ENCODE measurements at places on chromosomes 12 and 14.

GRCh38 chr14:69354383-69355153, 43.5 kb downstream of the ERH start:
- peak; percentile 58 for DNase-seq

GRCh38 chr14:76937181-76938091, 91.1 kb downstream of the IRF2BPL start:
- no peak for DNase-seq

DNA sequence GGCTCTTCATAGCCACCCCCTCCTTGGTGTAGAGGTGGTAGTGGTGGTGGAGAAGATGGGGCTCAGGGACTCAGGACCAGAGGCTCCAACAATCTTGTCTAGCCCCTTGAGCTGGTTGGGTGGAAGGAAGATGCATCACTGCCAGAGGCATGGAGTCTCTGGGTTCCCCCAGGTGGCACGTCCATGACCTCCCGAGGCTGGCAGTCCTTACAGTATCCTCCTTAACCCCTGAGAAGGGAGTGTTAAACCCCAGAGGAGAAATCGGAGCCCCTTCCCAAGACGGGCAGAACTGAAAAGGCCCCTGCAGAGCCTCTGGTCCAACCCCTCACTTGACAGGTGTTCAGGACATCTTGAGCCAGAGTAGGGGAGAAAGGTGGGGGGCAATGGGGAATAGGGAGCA, 9.1 kb downstream of the KRT83 start:
- no peak for DNase-seq

DNA sequence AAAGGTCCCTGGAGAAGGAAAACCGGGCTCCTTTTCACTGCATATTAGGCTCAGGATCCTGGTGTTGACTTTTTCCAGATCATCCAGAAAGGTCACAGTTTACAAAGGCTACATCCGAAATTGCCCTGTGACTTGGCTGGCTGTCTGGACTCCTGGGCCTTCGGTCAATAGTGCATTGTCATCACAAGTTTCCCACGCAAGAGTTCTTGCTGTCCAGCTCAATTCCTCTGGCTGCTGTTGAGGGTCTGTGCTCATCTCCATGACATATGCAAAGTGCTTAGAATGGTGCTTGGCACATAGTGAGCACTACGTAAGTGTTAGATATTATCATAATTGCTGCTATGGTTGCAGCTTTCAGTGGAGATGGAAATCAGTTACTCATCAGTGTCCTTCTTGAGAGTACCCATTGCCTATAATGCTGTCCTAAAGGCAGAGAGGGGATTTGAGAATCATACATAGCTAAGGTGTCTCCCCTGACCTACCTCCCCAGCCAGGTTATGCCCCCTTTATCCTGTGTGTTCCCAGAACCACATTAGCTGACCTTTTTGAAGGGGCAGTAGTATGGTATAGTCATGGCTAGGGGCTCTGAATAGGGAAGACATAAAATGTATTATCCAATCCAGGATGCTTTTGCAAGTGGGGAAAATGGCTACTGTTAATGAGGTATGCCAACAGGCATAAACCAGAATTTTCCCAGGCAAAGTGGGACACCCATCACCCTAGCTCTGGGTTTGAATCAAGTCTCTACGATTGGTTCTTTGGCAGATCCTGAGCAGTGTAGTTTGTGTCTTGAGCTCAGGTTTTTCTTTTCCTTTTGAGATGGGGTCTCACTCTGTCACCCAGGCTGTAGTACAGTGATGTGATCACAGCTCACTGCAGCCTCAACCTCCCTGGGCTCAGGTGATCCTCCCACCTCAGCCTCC, 132.0 kb upstream of the CCND2 start:
- DNase-seq: no peak

DNA sequence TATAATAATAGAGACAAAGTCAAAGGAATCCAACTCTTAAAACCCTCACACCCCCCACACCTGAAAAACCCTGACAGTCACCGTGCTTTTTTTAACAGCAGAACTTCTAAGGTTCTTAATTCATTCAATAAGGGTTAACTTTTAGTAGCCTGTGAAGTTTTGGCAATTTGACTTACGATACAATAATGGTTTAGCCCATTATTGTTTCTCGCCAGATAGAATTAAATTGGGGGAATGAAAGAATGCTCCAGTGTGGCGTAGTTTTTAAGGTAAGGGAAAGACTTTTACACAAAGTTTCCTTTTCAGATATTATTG, 604 bp upstream of the MAGOHB start:
- no peak for DNase-seq

- no peak for DNase-seq
Observed at GRCh38 chr12:85466890-85467289, 186.9 kb downstream of the ALX1 start.

DNA sequence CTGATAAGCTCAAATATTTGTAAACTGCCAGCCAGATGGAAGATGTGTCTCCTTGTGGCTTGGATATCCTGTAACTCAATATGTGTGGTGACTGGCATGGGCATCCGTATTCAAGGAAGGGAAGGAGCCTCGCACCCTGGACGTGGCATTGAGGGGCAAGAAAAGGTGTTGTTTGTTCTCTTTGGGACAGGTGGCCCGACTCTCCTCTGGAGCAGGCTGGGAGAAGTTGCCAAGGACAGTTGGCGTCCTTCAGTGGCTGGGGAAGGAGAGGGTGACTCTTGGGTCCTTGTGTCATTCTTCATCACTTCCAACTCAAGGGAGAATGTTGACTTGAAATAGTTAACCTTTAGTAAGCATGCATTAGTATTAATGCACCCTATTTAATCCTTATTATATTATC, 39.6 kb downstream of the CACNA1C start:
- no peak for DNase-seq

DNA sequence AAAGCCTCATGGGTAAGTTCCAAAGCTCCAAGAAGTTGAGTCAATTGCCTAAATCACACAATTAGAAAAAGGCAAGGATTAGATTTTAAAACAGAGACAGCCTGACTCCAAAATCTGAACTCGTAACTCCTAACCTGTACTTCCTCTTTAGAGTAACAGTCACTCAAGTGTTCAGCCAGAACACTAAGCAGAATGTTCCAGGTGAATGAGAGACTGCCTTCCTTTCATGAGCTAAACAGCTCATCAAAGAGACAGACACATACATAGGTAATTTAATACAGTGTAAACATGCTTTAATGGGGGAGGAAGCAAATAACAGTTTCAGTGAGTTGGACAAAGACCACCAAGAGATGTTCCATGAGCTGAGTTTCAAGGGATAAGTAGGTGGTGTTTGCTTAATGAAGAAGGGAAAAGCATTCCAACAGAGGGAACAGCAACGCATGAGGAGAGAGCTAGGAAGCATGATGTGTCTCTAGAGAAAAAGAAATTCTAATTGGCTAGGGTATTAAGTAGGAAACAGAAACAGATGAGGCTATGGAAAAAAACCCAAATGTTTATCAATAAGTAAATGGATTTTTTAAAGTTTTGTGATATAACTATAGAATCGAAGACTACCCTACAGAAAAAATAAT, 403.9 kb downstream of the MED13L start:
- no peak for DNase-seq

DNA sequence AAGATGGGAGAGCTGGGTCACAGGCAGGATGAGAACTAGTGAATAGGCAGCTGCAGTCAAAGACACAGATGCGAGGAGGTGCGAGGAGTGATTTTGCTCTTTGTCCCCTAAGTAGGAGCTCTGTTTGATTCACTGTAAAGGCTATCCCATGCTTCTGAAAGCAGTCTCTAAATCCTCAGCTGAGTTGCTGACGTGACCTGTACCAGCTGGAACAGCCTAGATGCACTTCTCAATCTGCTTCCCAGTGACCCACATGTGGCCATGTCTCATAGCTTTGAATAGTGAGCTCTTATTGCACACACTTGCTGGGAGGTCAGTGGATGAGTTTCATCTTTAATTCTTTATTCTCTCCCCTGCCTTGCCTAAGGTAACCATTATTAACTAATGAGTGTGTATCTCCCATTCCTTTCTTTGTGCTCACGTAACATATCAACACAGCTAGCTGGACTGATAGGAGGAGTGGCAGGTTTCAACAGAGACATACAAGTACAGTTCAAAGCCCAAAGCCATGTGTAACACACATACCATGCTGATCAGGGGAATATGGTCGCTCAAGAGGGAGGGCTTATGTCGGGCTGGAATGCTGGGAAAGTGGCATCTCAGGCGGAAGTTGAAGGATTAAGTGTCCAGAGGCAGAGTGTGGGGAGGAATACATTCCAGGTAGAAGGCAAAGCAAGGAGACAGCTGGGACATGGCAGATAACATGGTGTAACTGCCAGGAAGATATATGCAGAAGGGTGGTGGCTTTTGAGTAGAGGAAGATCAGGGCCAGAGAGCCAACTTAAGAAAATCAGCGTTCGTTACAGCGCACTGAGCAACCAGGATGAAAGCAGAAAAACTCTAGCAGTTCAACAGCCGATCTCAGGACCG, 15.4 kb upstream of the YY1 start:
- DNase-seq: no peak

DNA sequence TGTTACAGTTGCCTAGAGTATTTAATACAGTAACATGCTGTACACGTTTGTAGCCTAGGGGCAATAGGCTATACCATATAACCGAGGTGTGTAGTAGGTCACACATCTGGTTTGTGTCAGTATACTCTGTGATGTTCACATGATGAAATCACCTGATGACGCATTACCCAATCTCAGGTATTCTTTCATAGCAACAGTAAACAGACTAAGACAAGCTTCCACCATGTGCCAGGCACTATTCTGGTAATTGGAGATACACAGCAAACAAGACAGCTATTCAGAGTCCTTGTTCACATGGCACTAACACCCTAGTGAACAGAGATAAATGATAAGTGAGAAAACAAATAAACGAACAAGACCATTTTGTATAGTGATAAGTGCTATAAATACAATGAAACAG, 3.8 kb upstream of the PDE3A start:
- DNase-seq: no peak

DNA sequence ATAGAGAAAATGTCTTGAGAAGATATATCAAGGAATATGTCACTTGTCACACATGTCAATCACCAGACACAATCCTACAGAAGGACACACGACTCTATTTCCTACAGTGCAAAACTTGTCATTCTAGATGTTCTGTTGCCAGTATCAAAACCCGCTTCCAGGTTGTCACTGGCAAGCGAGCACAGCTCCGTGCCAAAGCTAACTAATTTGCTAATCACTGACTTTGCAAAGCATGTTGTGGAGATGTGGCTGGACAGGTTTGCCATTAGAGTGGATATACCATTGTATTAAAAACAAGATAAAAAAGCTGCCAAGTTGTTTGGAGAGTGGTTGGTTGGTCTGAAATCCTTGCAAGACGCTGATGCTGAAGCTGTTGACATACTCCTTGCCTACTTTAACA, 7.9 kb upstream of the SGPP1 start:
- DNase-seq: no peak
